ENCODE measurements at places on chromosomes 4 and X. TPM values are rescaled to one million over a fixed set of nuclear protein-coding genes. Genes with fewer than 3 reads are reported as not detected.

HSD17B10 gene
- 172 TPM for total RNA-seq

DNA sequence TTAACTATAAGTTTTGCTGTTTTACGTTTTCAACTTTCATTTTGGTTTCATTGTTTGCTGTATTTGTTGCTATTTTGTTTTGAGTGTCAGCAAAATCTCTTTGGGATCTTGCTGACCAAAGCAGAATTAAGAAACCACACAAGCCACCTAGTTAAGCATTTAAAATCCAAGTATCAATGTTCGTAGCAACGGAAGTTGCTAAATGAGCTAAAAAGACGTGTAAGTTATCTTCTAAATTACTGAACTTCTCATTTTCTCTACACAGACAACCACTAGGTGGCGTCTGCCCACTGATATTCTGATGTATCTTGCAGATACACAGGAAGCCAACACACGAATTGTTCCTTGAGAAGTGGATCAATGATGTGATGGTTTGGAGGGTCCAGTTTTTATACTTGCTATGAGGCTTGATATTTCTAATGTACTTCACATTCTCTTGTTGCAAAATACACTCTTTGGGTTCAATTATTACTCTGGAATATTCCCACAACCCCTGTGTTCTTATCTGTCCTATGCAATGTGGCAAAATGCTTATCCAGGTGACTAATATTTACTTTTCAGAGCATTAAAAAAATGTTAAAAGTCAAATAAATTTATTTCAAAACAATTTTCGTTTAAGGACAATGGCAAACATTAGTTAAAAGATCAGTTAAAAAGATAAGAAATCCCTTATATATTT lies 250.5 kb downstream of the TECRL start:
- peak; percentile 73 for DNase-seq

SPARCL1 gene
- 168 TPM for total RNA-seq

DNA sequence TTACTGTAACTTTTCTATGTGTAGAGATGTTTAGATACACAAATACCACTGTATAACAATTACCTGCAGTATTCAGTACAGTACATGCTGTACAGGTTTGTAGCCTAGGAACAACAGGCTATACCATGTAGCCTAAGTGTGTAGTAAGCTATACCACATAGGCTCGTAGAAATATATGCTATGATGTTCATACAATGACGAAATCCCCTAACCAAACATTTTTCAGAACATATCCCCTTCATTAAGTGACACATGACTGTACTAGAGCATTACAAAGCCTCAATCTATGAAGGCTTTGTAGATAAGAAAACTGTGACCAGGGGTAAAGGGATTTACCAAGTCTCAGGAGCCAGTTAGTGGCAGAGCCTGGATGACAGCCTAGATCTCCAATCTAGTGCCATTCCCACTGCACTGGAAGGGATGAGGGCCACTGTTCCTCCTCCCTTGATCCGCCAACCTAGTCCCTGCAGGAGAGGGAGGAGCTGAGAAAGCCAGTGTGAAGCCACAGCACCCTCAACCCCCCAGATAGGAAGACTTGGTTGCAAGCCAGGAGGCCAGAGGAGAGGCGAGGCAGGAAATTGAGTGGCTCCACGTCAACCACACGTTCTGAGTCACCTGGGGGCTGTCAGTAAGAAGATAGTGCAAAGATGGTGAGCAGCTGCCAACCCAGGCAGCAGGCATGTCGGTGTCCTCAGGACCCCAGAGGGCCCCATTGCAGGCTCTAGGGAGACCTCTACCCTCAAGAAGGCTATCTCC lies 227.7 kb downstream of the BCOR start:
- DNase-seq: no peak

DNA sequence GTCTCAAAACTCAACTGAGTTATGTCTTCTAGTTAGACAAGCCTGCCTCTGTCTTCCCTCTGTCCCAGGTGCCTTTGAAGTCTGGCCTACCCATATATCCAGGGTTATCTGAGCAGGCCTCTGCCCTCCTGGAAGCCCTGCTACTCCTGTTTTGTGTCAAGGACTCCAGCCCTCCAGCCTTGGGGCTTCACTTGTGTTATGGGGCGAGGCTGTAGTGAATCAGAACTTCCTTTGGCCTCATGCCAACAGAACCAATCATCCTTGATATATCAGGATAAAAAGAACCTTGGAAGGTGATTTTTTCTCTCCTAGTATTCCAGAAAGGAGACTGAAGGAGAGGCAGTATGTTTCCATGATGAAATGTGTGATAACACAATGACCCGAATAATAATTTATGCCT lies 8.9 kb upstream of the ADGRG4 start:
- DNase-seq: no peak

All from adrenal gland (tissue), 19 donors.